ENCODE measurements at places on chromosomes 5 and 9.

DNA sequence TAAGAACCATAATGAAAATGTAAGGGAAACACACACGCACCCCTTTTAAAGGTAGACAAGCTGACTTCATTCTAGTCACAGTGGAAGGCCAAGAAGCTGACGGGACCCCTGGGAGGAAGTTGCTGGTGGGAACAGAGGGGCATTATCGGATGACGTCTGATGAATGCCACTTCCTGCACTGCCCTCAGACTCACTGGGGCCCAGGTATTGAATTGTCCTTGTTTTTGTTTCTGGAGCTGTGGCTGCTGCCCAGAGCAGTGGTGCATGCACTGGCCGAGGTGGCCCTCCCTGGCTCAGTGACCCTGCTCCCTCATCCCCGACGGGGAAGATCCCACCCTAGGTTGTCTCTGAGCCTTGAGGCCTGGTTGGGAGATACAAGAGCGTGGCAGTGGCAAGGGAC lies 15.3 kb upstream of the RPL26L1 start:
- DNase-seq: no peak

DNA sequence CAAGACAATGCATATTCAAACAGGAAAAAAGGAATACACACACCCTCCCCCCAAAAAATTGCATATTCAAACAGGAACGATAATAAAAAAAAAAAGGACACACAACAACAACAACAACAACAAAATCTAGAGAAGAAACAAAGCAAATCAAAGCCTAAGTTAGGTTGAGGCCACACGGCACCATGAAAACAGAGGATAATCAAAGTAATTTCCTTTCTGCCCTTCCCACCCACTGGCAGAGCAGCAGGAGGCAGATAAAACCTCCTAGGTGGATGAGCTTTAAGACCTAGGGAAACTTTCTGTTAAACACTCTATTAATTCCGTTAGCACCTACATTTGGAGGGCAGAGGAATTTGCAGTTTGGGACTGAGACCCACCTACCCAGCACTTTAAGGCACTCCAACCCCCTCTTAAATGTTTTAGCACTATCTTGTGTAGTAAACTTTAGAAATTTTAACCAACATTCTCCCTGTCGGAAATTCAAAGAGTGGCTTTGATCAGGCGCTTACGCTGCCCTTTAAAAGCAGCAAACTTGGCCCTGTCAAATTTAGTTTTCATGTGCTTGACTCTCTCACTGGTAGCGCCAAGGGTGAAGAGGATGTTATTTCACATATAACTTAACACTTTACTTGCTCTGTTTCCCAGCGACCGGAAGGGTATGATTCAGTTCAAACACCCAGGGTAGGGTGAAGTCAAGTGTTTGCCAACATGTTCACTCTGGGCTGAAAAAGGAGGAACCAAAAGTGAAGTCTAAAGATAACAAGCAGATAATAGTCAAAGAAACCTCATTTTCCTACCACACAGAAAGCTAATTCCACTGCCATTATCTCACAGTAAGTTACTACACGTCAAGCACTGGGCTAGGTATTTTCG lies 9.2 kb downstream of the ENC1 start:
- DNase-seq: peak; percentile 79

DNA sequence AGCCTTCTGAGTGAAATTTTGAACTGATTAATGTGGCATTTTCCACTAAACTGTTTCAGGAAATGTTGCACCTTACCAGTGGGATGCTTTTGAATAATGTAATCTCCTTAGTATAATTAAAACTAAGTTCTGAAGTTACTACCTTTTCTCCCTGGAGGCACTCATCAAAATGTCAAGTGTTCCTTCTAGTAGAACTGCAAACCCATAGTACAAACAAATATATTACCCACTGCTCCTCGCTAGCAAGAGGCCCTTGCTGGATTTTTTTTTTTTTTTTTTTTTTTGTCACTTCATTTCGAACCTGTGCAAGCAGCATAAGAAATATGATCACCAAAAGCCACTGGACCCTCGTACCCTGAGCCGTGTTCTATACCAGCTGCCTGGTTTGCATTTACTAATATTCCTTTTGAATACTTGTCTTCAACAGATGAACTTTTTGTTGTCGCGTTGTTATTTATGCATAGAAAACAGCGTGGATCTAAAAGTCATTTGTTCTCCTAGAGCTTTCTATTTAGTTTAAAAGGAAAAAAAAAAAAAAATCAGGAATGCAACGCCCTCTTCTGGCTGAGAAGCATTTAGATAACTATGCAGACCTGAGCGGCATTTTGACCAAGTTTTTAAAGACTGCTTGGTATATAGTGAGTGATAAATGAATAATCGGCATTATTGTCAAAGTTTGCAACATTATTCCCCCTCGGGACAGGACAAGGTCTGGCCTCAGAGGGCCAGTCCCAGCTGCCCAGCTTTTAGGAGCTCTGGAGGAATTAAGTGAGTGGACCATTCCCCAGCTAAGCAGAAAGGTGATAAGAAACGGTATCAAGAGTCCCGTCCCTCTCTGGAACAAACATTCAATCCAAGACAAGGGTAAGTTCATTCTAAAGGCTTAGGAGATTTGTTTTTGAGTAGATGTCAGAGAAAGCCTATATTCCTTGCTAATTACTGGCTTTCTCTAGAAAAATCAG lies 162.5 kb upstream of the KIF2A start:
- DNase-seq: peak; percentile 48

DNA sequence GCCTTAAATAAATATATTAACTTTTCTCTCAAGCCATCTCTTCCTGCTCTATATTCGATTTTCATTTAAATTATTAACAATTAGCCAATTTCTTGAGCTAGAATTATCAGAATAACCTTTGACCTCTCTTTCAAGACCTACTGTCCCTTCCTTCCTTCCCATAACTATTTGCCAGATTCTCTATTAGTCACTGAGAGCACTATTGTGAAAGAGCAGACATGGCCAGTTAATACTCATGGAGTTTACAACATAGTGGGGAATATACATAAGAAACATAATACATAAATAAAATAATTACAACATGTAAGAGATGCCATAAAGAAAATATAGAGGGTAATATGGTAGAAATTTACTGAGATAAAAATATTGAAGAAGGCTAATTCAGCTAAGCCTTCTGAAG lies 72.1 kb upstream of the CHD1 start:
- DNase-seq: no peak

DNA sequence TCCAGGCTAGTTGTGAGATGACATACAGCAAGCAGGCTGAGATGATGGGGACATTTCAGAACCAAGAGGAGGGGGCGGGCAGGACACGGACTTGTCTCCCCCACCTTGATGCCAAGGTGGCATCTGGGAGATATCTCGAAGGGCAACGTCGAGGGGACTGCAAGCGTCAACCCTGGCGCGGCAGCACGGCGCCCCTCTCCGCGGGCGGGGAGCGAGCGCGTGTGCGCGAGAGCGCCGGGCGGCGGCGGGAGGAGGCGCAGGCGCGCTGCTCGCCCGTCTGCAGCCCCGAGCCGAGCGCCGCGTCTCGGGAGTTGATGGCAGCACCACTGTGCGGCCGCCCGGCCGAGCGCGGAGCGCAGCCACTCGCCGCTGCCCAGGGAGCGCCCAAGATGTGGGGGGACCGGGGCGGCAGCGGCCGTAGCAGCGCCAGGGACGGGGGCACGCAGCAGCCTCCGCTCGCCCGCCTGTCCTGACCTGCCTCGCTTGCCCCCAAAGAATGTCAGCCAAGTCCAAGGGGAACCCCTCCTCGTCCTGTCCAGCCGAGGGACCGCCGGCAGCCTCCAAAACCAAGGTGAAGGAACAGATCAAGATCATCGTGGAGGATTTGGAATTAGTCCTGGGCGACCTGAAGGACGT lies at the start of gene PRR16:
Gene PRR16, plus strand, starts transcription at position 310 of the 636 bp plus-strand sequence.
- peak; percentile 82 for DNase-seq

DNA sequence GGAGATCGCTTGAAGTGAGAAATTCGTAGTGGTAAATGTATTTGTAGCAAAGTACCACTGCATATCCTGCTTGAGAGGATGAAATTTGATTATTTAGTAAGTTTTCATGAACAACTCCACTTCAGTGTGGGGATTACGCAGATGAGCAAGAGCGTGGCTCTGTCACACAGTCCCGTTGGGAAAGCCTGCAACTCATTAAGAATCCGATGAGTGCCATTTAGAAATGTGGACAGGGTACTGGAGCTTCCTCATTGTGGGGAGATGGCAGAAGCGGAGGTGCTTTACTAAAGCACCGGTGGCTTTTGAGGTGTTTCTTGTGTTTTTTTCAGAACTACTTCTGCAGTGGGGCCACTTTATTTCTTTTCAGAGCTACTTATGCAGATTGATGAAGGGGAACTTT lies 1.4 kb downstream of the TJP2 start:
- DNase-seq: peak; percentile 60

DNA sequence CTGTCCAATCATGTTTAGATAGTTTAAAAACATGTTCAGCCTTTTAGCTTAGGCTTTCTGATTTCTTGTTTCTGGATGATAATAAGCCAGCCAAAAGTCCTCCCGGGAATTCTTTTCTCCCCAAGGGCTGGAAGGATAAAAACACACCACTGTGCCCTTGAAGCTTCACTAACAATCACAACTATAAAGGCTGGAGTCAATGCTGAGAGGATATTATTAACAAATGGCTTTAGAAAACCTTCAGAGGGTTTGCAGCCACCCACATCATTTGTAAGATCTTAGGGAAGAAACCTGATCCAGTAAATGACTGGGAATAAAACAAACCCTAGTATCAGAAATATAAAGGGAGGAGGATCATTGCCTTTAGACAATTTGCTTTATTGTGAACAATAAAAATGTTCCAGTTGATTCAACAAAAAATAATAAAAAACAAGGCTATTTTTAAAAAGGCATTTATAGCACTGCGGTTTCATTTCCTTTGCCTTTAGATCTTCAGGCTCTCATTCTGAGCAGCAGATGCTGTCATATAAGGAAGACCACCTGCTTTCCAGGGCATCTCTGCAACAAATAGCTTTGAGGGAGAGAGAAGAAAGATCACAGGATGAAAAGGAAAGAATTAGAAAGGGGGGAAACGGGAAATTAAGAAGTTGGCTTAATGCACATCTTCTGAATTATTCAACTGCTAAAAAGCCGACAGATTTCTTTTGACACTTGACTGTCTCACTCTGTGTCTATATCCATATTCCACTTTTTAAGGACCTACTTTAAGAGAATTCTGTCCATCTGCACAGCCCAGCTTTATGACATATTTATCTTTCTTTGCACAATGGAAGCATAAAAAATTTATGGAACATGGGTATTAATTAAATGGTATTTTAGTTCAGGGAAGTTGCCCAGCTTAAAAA lies 277.2 kb upstream of the SLC24A2 start:
- DNase-seq: no peak

DNA sequence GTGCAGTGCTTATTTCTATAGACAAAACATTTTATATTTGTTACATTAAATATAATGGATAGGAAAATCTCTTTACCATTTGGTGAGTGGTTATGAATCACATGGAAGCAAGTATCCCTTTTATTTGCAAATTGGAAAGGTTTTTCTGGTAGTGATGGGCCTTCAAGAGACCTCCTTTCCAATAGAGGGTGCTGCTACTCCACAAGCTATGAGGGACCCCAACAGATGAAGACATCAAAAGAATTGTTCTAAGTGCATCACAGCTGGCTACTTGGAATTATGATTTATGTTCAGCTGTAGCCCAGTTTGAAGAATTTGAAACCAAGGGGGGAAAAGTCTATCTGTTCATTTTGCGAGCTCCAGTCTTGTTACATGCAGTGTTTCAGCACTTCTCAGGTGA lies 493.7 kb upstream of the SGCD start:
- peak; percentile 44 for DNase-seq

DNA sequence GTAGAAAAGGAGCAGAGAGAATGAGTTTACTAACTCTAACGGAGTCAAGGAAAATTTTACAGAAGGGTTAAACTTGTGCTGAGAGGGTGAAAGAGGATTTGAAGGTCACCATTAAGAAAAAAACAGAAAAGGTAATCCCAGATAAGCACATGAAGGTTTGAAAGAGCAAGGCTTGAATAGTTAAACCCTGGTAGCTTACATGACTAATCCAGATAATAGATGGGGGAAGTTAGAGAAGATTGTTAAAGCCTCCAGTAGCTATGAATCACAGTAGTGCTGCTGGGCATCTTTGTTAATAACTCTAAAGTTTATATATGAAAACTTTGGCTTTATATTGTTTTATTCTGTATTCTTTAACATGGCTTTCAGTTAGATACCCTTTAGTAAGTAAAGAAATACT lies 354.5 kb upstream of the FTMT start:
- peak; percentile 4 for DNase-seq

DNA sequence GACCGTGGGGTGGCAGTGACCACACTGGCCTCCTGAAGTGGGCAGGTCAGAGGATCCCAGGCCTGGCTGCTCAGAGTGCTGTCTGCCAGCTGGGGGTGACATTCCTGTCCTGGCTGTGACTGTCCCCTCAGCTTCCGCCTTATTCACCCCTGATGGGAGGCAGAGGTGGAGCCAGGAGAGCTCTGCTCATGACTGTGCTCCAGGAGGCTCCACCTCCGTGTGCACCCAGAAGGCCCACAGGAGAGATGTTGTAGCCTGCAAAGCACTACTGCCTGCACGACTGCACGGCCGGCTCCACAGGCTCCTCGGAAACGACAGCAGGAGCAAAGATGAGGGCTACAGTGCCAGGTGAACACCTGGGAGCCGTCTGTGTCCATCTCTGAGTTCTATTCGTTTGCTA lies 60.9 kb downstream of the ROPN1L start:
- no peak for DNase-seq

- DNase-seq: no peak
Measured at GRCh38 chr5:88890070-88890781, 7.2 kb upstream of the MEF2C start.

- DNase-seq: peak; percentile 46
Measured at GRCh38 chr5:114658194-114658593, 296.3 kb downstream of the KCNN2 start.

GRCh38 chr5:150738862-150739261 lies 20.0 kb downstream of the DCTN4 start:
- DNase-seq: no peak

GRCh38 chr5:143826951-143827444 lies 15.0 kb downstream of the HMHB1 start:
- no peak for DNase-seq

DNA sequence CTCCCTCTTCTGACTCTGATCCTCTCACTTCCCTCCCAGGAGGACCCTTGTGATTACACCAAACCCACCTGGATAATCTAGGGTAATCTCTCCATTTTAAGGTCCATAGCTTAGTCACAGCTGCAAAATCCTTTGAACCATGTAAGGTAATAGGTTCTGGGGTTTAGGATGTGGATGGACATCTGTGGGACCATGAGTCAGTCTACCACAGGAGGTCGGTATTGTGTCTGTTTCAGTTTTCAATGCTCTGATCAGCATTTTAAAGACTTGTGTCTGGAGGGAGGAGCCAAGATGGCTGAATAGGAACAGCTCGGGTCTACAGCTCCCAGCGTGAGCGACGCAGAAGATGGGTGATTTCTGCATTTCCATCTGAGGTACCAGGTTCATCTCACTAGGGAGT lies 112.6 kb downstream of the CAVIN4 start:
- no peak for DNase-seq

DNA sequence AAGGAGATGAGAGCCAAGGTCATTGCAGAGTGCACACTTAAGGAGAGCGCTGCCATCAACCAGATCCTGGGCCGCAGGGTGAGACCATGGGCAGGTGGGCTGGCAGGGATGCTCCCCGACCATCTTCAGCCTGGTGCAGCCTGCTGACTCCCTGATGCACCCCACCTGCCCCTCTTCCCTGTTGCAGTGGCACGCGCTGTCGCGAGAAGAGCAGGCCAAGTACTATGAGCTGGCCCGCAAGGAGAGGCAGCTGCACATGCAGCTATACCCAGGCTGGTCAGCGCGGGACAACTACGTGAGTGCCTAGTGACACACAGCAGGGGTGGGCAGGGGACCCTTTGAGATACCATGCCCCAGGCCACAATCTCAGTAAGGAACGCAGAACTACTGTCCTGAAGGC lies 28.3 kb downstream of the TCF7 start:
- no peak for DNase-seq

All from fibroblast of skin of right biceps (primary cell).